Stomach (tissue), 19 donors: ENCODE measurements at places on chromosomes 2 and 18. TPM values are rescaled to one million over a fixed set of nuclear protein-coding genes. Genes with fewer than 3 reads are reported as not detected.

DNA sequence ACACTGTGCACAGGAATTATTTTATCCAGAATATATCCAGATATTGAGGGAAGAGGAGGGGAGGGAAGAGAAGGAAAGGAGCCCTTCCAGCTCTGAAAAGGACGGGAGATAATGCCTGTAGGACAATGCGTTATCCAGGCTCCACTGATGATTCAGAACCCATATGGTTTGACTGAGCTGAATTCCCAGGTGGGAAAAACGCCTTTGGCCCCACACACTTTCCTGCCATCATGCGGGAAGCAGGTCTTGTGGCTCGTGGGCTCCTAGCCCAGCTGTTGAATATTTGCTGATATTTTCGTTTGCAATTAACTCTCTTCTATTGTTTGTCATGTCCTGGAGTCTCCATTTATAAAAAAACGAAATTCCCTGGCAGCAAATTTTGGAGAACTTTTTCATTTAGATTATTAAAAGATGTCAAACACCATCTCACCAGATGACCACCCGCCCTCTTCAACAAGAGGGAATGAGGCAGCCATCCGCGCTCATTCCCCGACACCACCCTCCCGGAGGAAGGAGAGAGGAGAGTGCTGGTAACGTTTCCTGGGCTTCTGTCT, 8.9 kb downstream of the COL6A3 start:
- DNase-seq: no peak

GRCh38 chr2:233702238-233702637, 9.5 kb downstream of the UGT1A6 start:
- DNase-seq: no peak

GRCh38 chr2:86223140-86223926, 24.1 kb downstream of the MRPL35 start:
- peak; percentile 90 for DNase-seq

DNA sequence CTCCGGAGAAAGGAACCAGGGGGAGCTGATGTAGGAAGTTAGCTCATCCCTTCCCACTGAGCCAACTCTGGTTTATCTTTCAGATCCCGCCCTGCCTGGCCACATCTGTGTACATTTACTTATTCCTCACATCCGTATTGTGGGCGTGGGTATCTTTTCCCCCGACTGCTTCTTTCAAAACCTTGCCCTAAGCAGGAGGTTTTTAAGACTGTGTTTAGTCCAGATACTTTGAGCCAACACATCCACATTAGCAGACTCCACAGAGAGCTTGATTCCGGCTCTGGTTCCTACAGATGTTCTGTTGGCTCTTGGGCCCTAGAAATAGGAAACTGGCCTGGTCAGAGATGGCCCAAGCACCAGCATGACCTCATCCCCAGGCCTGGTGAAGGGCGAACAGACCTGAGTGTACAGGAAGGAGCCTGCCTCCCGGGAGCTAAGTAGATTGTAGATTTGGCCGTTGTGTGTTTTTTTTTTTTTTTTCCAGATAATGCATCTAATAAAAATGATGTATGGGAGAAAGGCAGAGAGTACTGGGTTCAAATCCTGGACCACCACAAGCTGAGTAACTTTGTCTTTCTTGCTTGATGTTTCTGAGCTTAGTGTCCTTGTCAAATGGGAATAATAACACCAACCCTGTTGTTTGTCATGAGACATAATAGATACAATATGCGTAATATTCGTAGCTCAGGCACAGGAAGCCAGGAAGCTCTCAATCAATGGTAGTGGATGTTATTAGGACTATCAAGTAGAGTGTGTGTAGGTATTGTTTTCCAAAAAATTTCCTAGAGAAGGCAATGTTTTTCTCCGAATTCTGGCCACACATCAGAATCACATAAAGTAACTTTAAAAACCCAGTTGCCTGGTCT, 92.3 kb downstream of the PRKCE start:
- peak; percentile 85 for DNase-seq

GRCh38 chr2:45498661-45499550, 112.2 kb downstream of the SRBD1 start:
- DNase-seq: no peak

GRCh38 chr2:201795607-201796477, 10.5 kb upstream of the CDK15 start:
- no peak for DNase-seq

GRCh38 chr2:145511946-145512345, 992.0 kb upstream of the ZEB2 start:
- no peak for DNase-seq

DNA sequence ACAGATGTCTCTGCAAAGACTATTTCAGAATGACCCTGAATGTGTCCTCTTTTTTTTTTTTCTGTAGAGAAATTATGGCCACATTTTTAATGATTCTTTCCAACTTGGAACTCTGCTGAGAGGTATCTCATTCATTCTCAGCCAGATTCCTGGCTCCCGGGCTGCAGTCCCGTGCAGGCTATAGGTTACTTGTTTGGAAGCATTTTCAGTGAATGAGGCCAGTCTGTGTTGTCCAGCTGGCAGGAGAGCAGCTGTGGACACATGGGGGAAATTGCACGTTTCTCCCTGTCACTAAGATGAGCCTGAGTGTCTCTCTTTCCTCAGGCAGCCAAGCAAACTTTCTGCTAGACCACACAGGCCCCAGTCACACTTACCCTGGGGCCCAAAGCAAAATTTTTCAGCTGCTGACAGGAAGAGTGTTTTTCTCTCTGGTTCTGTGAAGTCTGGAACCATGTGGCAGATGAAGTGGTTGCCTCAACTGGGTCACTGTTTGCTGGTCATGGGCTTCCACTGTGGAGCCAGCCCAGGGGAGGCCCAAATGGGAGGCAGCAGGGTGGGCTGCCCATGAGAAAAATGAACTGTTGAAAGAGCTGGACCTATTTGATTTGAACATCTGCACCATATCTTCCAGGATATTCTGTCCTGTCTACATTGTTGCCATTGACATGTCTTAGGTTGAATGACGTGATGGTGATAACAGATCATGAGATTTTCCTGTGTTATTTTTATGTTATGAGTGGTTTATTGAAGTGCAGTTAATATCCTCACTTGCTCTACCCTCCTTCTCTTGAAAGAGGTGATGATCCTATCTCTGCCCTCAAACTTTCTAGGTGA, 431.2 kb downstream of the LPIN1 start:
- DNase-seq: no peak

DNA sequence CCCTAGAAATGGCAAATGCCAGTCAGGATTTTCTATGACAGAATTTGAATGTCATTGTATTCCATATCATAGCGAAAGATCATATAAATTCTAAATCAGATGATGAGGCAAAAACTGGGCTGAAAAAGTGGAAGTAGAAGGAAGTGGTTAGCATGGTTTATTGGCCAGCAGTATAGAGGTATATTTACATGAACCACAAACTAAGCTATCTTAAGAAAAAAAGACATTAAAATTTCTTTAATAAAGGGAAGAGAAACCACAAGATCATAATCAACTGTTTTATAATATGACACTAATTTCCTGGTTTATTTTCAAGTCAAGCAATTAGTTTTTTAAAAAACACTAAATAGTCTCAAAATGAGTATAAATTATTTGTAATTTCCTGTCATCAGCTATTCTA, 123.2 kb upstream of the LRP1B start:
- DNase-seq: no peak

GRCh38 chr2:159265171-159265576, 21.3 kb downstream of the WDSUB1 start:
- DNase-seq: no peak

- peak; percentile 45 for DNase-seq
Measured at GRCh38 chr18:48875942-48876511, 74.7 kb downstream of the SMAD7 start.

- no peak for DNase-seq
Measured at GRCh38 chr2:34261701-34262100, 662.6 kb upstream of the FAM98A start.

DNA sequence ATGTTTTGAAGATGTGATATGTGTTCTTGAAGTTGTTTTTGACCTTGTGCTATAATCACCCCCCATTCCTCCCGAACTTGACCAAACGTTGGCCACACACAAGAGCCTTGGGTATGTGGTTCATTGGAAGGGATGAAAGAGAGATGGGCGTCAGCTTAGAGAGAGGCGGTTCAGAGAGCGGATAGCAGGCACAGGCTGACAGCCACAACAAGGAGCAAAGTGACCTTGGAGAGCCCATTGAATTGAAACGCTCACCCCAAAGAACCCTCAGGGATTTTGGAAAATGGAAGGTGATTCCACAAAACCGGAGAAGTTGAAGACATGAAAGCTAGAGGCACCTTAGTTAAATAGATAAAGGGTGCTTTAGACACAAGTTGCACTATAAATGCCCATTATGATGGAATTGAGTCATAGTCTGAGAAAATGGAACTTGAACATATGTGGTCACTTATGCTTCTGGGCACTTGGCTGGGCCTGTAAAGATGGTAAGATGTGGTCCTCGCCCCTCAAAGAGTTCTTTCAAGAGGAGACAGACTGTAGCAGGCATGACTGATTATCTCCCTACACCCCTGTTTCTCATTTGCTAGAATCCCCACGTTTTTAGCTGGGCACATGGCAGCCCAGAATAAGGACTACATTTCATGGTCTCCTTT, 188.5 kb upstream of the HAAO start:
- no peak for DNase-seq

- DNase-seq: peak; percentile 94
Measured at GRCh38 chr2:19362755-19363473, 4.5 kb upstream of the OSR1 start.

DNA sequence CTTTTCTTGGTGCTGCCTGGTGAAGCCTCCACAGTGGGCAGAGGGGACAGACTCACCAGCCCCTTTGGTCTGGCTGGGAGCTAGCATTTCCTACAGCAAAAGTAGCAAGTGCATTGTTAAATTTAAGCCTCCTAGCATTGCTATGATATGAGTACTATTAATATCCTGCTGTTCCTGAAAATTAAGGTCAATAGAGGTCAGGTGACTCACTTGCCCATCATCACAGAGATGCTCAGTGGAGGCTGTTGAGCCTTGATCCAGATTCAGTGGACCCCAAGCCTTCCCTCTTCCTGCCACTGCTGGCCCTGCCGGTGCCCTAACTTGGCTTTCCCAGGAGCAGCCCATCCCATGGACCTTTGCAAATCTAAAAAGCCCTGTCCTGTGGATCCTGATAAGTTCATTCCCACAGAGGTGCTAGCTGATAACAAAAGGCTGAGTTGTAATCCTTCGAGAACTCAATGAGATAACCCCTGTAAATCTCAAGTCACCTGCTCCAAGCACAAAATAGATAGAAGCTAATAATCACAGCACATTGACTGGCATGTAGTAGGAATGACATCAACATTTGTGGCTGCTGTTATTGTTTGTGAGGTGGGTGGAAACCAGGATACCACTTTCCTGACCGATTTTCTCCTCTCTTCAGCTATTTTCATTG, 84.4 kb downstream of the THNSL2 start:
- DNase-seq: no peak

GRCh38 chr2:31319406-31320175, 85.6 kb downstream of the EHD3 start:
- DNase-seq: peak; percentile 42

DNA sequence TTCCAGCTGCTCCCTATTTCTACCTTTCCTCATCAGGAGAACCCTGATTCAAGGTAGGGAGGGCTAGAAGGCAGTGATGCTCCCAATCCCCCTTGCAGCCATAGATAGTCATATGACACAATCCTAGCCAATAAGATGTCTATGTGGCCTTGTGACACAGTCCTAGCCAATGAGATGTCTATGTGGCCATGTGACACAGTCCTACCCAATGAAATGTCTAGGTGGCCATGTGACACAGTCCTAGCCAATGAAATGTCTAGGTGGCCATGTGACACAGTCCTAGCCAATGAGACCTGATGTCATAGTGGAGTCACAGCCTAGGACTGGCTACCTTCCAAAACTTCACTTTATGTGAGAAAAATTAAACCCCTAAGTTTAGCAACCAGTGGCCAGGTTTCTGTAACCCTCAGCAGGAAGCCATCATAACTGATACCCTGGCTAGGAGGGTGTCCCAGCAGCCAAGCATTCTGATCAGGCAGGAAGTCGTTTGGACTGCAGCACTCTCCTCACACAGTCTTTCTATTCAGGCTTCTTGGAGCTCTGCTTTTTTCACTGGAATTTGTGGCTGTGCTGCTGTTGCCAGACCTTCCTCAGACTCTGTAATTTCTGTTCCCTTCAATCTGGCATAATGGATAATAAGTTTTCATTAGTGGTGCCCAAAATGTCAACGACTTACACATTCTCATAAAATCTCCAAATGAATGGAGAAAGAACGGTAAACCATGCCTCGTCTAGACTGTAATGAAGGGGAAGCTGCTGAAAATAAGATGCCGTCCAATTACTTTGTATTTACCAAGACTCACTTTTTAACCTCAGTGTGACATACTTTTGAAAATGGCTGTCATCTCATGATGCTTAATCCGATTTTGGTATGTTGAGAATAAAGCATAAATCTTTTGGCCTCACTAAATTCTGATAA, 165.0 kb upstream of the NCKAP5 start:
- DNase-seq: no peak

GRCh38 chr18:37516361-37516853, 49.2 kb downstream of the CELF4 start:
- peak; percentile 61 for DNase-seq

DNA sequence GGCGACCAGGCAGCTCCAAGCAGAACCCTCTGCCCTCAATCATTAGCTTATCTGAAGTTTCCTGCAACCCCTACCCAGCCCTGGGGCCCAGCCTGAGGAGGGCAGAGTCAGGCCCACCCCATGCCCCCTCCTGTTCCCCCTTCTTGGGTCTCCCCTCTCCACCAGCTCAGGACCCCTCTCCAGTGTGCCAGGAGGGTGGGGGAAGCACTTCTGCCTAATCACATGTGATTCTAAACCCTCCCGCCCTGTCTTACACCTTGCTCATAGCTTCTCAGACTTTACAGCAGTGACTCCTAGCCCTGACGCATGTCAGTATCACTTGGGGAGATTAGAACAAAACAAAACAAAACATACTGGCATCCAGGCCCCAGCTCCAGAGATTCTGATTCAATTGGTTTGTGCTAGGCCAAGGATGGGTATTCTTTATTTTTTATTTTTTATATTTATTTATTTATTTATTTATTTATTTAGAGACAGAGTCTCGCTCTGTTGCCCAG, 42.5 kb upstream of the ASAP2 start:
- no peak for DNase-seq

DNA sequence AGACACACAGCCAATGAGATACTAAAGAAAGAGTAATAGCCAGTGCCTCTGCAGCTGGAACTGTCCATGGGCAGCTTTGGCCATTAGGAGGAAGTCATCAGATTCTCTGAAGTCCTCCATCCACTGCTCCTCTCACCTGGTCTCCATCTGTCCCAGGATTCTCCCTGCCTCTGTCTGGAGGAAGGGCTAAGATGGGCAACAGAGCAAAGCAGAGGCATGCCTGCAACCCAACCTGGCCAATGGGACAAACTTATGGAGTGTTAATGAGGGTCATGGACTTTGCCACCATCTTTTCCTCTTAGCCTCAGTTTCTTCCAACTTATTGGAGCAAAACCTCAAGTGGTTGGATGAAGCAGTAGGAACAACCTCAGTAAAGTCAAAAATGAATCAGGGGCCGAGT, 91.5 kb upstream of the SIX3 start:
- DNase-seq: no peak

GRCh38 chr2:71607151-71607889, 154.0 kb downstream of the DYSF start:
- no peak for DNase-seq

The ARHGAP15 gene
- not detected for total RNA-seq

The FABP1 gene
- 347 TPM for total RNA-seq

The ZNF396 gene
- total RNA-seq: 7.6 TPM

The PDCD1 gene
- total RNA-seq: not detected

The SLC4A3 gene
- total RNA-seq: 22.8 TPM

The MC5R gene
- not detected for total RNA-seq

The TSGA10 gene
- total RNA-seq: 10.3 TPM
